ENCODE measurements at places on chromosomes 3 and 15.

DNA sequence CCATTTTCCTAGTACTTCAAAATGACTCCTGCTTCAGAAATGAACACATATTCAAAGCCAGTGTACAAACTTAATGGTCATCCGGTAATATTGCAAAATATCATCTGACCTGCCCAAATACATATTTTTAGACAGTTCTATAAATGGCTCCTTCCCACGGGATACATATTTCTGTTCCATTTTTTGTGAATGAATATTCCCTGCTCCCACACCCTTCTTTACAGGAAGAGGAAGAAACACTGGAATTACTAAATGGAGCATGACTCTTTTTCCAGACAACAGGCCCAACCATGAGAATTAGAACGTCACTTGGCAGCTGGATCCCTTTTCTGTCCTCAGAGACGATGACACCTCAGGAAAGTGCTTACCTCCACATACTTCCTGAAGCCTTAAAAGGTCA lies 38.0 kb upstream of the CBLB start:
- no peak for DNase-seq

DNA sequence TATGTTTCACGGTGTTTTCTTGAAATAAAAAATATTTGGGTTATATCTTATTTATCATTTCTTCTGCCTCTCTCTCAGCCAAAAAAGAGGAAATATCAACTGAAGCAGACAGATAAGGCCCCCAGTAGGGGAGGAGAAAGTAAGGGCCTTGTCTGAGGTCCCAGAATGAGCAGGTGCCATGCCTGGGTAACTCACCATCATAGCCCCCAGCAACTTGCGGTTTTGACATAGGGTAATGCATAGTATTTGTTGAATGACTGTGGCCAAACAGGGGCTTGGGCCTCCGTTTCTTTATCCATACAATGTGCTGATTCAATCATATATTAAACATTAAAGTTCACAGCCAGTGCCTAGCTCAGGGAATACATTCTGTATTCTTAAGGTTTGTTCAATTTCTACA lies 119.6 kb downstream of the ABI3BP start:
- DNase-seq = no peak

DNA sequence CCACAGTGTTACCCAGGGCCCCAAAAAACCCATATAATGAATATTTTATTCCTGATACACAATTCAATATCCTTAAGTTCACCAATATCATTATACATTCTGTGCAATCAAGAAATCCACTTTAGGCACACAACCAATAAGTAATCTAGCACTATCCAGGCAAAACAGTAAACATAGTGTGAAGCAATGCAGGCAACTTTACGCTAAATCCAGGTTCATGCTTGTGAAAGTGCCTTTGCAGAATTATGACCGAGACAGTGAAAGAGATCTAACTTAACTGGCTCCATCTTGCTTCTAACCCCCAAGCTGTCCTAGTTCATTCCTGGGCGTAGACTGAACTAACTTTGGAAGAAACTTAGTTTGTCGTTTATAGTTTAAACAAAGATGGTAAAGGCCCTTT lies 34.2 kb upstream of the INO80 start:
- no peak for DNase-seq

DNA sequence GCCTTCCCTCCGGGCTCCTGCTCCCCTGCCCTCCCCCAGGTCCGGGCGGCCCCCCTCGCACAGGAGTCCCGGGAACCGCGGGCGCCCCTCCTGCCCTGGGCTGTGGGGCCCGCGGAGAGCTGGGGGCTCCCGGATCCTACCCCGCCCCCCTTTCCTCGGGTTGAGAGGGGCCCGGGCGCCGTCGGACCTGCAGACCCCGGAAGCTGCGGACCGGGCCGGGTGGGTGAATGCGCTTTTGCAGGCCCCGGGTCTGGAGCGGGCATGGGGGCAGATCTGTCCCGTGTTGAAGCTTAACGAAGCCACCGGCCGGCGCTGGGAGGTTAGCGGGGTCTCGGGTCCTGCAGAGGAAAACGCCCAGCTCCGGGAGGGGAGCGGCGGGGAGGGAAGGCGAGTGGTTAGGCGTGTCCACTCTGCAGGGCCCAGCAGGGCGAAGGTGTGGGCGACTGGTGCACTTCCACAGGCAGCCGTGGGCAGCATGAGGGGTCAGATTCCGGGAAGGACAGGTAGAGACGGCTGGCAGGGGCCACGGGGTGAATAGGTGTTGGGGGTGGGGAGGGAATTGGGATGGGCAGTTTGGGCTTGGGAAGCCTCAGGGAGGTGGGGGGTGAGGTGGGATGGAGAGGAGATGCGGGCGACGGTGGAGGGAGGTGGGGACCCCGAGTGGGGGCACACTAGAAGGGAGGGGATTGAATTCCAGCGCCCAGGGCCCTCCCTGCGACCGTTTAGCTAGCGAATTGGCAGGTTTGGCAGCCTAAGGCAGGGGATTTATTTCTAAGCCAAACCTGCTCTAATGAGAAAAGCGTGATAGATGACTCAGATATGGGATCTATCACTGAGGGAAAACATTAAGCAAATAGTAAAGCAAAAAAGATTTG lies 635 bp downstream of the CD276 start:
- no peak for DNase-seq
